ENCODE measurements at places on chromosomes 5 and 9.

- DNase-seq = no peak
These were observed 7.1 kb upstream of the PLK2 start for GRCh38 chr5:58466939-58467338.

DNA sequence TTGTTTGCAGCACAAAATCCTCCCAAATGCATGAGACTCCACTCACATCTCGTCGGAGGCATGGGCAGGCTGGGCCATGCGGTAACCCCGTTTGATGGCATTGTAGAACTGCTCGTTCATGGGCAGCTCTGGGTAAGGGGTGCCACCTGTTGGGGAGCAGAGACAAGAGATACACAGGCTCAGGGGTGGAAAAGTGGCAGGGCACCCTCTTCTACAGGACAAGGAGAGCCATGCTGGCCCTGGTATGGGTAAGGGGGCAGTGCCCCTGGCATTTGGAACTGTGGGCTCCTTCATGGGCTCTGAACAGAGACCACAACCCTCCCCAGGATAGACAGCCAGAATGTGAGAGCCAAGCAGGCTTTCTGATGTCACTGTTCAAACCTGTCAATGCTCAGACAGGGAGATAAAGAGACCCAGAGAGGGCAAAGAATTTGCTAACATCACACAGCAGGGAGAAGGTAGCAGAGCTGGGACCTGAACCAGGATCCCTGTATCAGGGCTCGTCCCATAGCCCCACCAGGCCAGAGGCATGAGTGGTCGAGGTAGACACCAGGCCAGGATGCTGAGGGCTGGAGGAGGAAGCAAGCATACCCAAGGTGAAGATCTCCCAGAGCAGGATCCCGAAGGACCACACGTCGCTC, 33.2 kb upstream of the CSF1R start:
- DNase-seq = no peak

DNA sequence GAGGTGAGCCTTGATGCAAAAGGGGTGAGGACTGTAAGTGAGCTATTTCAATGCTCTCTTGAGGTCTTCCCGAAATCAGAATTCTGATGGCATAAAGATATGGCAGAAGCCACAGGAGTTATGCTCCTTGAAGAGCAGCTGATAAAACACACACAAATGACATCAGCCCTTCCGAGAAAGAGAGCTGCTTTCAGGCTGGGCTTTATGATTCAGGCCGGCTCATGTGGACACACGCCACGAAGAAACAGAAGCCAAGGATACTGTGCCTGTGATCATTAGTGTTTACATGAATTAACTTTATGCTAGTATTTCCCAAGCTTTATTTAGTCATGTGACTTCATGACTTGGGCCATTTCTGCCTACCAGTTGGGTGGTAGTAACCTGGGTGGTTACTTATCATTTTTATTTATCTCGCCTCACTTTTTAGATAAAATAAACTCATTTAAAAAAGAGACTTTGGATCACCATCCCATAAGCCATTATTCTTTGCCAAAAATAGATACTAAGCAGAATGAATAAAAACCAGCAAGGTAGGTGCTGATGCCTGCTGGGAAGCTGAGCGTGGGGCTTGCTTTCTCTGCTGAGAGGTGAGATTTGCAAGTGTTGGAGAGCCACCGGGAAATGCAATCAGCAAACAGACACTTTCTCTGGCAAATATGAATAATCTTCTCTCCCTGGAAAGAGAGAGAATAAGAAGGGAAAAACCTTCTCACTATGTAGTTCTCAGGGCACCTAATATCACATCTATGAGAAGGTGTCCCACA, 73.0 kb upstream of the SLC25A51 start:
- DNase-seq = no peak

GRCh38 chr5:69050214-69050613, 43.6 kb upstream of the SLC30A5 start:
- no peak for DNase-seq

All from esophagus squamous epithelium (tissue), 5 donors.